ENCODE measurements at places on chromosomes 13 and 19.
A peak's percentile ranks its signal among the peaks of the same experiment; 100 is the strongest.

- no peak for DNase-seq
Observed at GRCh38 chr13:98992355-98992754, 14.5 kb upstream of the DOCK9 start.

DNA sequence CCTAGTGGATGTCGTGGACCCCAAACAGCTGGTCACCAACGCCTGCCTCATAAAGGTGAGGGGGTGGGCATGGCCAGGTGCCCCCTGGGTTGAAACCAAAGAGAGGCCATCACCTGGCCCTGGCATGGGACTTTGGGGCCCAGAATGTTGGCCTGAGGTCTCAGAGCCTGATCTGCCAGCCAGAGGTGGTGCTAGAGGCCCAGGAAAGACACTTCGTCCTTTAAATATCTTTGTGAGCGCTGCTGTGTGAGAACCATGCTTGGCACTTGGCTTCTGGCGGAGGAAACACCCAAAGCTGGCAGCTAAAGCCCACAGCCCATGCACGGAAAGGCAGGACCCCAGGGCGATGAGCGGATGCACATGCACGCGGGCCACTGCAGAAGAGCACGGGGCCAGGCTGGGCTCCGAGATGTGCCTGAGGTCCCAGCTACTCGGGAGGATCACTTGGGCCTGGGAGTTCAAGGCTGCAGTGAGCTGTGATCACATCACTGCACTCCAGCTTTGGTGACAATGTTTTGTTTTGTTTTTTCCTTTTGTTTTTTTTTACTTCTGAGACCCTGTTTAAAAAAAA lies 4.3 kb upstream of the ADM5 start:
- DNase-seq = no peak

GRCh38 chr13:94662274-94662945 lies 49.9 kb downstream of the SOX21 start:
- no peak for DNase-seq

GRCh38 chr13:103694471-103694870 lies 628.3 kb upstream of the SLC10A2 start:
- no peak for DNase-seq

DNA sequence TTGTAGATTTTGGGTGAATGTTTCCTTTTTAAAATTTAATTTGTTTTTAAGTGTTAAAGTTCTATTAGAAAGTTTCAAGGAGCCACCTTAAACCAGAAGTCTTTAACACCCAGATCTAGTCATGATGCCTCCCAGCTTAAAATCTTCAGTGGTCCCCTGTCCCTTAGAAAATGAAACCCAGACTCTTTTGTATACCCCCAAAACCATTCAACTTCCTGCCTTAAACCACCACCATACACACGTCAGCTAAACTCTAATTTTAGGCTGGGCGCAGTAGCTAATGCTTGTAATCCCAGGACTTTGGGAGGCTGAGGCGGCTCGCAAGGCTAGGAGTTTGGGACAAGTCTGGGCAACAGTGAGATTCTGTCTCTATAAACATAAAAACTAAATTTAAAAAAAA lies 37.9 kb downstream of the N4BP2L1 start:
- no peak for DNase-seq

- DNase-seq = no peak
Observed at GRCh38 chr13:76222511-76222910, 586.4 kb downstream of the LMO7 start.

GRCh38 chr13:98129059-98129746 lies 13.7 kb upstream of the FARP1 start:
- DNase-seq = no peak

- no peak for DNase-seq
Observed at GRCh38 chr13:98280176-98280510, 103.1 kb upstream of the RNF113B start.

DNA sequence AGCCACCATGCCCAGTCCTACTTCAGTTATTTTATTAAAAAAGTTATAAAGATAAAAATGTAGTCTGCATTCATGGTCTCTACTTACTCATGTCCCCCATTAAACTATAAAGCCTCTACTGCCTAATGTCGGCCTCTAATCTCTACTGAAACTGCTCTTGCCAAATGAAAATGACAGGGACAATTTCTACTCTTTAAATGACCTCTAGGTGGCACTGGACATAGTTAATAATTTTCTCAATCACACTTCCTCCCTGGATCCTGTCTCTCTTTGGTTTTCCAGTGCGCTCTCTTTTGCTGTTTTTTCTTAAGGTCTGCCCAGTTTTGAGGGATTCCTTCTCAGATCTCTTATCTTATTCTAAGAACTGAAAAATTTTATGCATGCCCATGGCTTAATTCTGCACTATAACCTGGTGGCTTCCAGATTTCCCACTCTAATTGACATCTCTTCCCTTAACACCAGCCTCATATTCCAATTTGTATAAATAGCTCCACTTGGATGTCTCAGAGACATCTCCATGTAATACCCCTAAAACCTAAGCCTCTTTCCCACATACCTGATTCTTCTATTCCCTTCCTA lies 54.3 kb downstream of the MTMR6 start:
- DNase-seq = no peak

DNA sequence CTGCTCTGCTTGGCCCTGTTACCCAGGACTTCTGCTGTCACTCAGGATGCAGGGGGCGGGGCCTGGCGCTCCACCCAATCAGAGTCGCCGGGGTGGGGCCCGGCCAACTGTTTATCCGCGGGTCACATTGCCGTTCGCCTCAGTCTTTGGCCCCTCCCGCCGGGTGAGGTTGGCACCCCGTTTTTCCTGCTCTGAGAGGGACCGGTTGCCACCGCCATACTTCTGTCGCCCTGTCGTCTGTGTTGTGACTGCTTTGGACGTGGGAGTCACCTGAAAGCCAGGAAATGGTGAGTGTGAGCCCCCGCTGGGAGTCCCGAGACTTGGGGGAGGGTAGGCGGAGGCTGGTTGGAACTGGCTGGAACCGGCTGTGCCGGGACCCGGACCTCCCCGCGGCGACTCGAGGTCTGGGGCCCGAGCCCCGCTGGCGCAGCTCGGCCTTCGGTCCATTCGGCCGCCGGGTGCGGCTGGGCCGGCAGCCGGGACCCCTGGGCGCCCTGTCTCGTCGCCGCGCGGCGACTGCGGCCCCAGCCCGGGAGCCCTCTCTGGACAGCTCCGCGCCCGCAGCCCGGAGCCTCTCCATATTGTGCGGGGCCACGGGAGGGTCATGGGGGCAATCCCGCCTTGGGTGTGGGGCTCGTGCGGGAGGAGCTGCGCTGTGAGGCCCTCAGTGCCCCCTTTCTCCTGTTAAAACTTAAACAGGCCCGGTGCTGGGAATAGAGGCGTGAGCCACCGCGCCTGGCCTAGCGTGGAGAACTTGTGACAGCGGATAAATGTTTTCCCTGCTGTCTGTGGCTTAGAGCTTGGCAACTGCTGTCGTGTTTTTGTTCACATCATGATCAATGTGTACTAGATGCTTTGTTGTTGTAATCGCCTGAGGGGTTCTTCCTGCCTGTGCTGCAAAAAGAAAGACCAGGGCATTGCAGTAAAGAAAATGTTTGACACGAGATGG lies at the start of gene ZNF844:
Gene ZNF844, plus strand, starts transcription at position 142 of the 949 bp plus-strand sequence. Its CDS starts 143 bp downstream, at position 285.
- DNase-seq = peak; percentile 97

GRCh38 chr13:52600666-52601065 lies 41.6 kb upstream of the HNRNPA1L2 start:
- DNase-seq = no peak

GRCh38 chr19:4600082-4600481 lies 39.2 kb upstream of the TNFAIP8L1 start:
- DNase-seq = no peak

GRCh38 chr13:91564396-91564795 lies 166.0 kb downstream of the GPC5 start:
- no peak for DNase-seq

GRCh38 chr19:8544168-8544567 lies 30.2 kb upstream of the ZNF414 start:
- DNase-seq = no peak

DNA sequence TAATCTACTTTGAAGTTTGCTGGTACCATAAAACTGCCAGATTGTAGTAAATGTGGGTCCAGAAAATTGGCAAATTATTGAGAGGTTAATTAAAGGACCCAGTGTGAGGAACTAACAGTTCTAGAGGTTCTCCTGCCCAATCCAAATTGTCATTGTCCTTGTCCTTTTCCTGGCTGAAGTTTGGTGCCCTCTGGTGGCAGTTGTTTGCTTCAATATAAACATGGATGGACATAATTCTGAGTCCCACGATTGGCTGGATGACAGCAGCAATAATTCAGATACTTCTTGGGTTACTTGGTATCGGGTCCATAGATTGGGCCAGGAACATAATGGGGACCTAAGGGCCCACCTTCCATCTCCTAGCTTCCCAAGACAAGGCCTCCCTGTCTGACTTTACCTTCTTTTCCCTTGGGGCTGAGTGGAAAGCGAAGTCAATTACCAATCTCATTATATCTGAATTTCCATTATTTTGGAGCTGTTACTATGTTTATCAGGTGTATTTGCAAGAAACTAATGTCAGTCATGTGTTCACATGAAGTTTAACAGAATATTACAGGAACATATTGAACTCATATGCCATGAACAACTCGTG lies 33.8 kb upstream of the GARRE1 start:
- no peak for DNase-seq

- DNase-seq = no peak
Observed at GRCh38 chr13:68846663-68847062, 1261.0 kb upstream of the ATXN8OS start.

DNA sequence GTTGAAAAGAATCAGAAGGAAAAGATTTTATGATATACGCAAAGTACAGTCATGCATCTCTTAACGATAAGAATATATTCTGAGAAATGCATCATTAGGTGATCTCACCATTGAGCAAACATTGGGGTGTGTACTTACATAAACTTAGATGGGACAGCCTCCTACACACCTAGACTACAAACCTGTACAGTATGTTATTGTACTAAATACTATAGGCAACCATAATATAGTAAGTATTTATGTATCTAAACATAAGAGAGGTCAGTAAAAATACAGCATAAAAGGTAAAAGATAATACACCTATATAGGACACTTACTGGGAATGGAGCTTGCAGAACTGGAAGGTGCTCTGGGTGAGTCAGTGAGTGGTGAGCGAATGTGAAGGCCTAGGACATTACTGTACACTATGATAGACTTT lies 254.6 kb downstream of the SPRY2 start:
- no peak for DNase-seq

DNA sequence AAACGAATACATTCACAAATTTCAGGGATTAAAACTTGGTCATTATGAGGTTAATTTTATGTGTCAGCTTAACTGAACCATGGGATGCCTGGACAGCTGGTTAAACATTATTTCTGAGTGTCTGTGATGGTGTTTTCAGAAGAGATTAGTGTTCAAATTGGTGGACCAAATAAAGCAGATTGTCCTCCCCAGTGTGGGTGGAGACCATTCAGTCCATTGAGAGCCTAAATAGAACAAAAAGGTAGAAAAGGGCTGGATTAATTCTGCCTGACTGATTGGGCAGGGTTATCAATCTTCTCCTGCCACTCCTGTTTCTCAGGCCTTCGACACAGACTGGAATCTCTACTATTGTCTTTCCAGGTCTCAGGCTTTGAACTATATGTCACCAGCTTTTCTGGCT lies 203.8 kb upstream of the SLITRK6 start:
- DNase-seq = no peak

- DNase-seq = no peak
Observed at GRCh38 chr13:50626101-50626547, 217.4 kb downstream of the DLEU7 start.

DNA sequence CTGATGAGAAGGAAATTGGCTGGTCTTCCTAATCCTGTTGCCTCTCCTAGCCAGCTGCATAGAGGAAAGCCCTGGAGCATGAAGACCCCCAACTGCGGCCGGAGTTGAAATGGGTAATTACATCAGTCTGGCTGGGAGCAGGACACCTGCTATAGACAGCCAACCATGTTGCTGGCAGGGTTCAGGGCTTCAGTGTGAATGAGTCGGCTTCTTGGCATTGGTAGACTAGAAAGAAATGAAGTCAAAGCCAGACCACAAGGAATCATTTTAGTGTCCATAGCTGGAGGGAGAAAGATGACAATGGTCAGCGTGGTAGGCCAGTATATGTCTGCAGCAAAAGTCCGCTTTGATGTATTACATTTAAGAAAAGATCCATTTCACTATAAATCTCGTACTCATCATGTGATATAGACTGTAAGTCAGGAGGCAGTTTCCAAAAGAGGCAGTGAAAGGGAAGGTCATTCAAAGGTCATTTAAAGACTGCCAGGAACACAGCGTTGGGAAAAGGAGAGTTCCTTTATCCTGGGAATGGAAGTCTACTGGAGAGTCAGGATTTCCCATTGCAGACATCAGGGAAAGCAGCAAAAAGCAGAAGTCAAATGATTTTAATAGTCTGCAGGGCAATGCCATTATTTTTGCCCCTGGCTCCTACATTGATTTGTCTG lies 262.7 kb downstream of the DNAJC15 start:
- no peak for DNase-seq

DNA sequence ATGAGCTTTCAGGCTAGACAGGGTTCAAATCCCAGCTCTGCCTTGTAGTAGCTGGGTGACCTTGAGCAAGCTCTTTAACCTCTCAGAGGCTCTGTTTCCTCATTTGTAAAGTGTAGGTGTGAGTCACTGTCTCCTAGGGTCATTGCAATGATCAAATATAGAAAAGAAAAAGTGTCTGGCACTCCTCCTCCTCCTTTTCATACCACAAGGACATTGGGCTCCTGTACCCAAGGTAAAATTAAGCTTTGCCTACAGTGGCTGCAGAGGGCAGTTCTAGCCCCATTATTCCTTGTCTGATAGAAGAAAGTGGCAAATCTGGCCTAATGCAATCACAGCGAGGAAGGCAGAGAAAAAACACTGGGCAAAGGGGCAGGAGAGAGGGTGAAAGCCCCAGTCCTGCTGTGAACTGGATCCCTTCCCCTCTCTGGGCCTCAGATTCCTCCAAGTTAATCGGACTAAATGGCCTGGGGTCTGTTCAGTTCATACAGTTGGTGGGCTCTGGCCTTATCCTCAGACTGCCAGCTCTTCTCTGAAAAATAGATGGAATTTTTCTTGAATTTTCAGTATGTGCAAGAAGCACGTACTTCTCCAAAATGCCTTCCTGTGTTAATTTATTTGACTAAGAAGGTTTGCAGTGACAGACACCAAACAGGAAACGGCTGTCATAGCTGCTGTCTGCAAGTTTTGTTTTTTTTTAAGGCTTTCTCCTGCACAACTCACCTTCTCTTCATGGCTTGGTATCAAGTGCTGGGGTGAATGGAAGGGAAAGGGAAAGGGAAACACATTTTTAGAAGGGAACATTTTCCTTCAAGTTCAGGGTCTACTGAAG lies 35.3 kb downstream of the RGCC start:
- DNase-seq = no peak

GRCh38 chr19:3817761-3818160 lies 31.6 kb upstream of the MATK start:
- no peak for DNase-seq

DNA sequence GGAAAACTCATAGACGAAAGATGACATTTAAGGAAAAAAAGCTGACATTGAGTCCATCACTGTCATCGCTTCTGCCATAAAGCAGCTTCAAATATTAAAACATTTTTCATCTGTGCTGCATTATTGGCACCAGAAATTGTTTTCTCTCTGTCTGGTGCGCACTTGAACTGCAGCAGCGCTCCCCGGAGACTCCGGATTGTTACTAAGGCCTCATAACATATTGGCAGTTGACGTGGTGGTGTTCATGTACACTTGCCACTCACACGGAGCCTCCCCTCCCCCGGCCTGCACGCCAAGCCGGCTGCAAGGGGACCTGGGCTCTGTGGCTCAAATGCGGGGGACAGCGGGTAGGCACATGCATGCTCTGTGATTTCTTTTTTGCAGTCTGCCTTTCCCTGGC lies 203.2 kb downstream of the TSHZ3 start:
- DNase-seq = no peak

All from osteocyte (in vitro differentiated cells).